ENCODE measurements at places on chromosomes 1 and 21.

GRCh38 chr1:59298026-59298583, 1.2 kb downstream of the FGGY start:
- no peak for DNase-seq

DNA sequence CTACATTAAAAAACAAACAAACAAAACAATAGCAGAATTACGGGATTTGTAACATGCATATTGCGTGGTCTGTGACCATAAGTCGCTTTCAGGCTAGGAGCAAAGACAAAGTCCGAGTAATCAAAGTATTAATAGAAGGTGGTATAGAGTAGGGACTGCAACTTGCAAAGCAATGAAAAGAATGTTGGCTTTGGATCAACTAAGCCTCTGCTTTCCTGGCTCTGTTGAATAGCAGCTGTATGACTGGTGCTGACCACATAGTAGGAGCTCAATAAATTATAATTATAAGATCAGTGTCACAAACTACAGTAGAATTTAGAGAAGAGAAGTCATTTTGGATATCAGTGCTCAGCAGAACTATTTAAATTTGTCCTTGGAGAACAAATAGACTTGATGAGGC, 586.4 kb downstream of the DPYD start:
- no peak for DNase-seq

DNA sequence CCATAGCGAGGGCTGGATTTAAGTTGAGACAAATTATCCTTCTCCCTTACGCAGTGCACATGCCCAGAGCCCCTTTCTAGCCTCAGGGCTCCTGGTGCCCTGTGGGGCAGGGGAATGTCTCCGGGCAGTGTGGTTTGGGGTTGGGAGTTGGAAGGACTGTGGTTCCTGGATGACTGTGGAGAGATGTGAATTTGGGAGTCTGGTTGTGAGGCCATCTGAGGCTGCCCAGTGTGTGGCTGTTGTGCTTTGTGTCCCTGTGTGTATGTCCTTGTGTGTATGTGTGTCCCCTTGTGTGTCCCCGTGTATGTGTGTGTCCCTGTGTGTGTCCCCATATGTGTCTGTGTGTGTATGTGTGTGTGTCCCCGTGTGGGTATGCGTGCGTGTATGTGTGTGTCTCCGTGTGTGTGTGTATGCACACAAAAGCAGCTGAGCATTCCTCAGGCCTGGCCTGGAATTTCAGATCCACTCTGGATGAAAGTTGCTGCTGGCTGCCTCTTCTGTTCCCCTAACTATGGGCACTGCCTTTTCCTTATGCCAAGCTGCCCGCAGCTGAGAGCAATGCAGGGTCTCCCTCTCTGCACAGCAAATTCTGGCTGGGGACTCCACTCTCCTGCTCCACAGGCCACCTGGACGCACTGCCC, 65.4 kb downstream of the UBIAD1 start:
- no peak for DNase-seq

DNA sequence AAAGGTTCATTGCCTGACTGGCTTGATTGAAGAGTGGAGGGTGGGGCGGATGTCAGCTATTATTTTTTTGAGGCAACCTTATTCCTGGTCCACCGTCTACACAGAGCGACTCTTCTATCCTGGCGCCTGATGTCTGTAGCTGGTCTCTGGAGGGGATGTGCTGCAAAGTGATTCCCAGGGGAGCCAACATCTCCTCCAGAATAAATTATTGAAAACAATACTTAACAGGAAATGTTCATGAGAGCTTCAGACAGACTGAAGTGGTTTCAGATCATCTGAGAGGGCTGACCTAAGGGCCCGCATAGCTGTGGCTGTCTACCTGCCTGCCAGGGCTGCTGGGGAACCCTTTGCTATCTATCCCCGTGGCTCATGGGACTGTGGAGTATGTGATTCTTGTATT, 66.7 kb downstream of the TEX35 start:
- DNase-seq = no peak

DNA sequence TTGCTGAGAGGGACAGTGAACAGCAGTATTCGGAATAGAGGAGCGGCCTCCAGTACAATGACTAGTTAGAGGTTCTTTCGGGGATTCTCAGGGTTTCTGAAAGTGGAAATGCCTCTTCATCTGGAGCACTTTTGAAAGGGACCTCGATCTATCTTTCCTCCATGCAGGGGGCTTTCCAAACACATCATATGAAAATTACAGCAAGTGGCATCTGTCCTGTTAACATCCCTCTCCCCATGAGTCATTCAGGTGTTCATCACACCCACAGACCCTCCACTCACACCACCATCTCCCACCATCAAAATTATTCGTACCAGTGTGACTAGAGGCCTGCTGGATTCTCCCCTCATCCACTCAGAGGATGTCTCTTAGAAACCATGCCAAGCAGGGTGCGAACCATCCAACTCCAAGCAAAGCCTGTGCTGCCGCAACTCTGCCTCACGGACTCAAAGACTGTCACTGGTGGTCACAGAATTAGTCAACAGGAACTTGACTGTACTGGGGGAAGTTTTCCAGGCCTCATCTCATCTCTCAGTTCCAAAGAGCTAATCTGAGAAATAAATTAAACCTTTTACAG, 211.1 kb downstream of the MRPL39 start:
- DNase-seq = no peak

GRCh38 chr1:70504176-70504820, 93.2 kb downstream of the CTH start:
- DNase-seq = no peak

GRCh38 chr1:226226601-226227000, 3.1 kb downstream of the MIXL1 start:
- no peak for DNase-seq

DNA sequence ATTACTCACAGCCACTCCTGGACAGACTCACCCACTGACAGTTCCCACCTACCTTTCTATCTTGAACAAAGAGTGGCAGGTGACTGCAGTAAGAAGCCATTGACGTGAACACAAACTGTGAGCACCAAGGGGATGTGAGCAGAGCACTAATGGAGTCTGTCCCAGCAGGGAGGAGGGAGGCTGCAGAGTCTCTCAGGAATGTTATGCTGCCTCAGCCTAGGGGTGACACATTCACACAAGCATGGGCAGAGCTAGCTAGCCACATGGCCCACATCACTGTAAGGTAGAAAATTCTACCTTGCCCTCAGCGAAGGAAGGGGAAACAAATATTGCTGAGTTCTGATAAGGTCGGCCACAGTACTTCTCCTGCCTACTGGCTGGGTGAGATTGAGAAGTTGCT, 56.8 kb upstream of the PTGFRN start:
- no peak for DNase-seq

- DNase-seq = peak; percentile 83
Measured at GRCh38 chr1:21324368-21325141, 34.3 kb upstream of the ECE1 start.

DNA sequence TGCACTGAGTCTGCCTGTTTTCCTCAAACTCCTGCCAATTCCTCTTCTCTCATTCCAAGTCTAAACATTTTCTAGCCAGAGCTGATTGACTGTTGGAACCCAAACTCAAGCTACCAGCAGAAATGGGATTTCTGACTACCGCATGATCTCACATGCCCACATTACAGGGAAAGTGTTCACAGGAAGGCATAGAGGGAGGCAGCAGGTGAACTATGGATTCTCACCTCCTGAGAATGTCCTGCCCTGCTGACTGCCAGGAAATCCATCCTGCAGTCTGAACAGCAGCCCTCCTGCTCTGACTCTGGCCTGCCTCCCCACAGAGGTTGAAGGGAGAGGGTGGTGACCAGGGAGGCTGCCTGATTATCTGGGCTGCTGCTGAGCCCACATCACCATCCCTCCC, 22.5 kb downstream of the IQGAP3 start:
- no peak for DNase-seq

DNA sequence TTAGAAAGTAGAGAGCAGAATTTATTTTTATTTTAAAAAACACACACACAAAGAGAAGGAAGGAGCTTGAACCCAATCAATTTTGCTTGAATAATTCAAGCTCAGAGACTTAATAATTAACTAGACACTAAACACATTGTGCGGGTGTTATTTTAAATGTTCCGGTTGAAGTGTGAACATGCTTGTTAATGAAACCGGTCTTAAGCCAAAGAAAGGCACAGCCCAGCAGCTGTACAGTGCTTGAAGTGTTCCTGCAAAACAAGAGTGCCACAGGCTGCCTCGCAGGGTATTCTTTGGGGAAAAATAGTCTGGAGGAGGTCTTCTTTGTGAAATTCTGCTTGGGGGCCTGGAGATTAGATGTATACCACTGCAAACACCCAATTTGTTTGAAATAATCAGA, 2.2 kb upstream of the CDC42BPA start:
- no peak for DNase-seq

DNA sequence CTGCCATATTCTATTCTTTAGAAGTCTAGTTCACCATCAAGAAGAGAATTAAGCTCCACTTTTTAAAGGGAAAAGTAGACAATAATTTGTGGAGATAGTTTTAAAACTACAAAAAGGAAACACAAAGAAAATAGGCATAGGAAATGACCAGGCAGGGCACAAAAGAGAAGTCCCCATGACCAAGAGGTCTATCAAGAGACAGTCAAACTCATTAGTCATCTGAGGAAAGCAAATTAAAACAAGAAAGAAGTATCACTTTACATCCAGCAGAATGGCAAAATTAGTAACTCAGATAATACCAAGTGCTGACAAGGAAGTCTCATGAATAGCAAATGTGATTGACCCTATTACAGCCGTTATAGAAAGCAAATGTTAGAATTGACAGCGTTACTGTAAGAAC, 243.7 kb upstream of the SNX7 start:
- no peak for DNase-seq

GRCh38 chr1:67855961-67856360, 22.7 kb upstream of the GNG12 start:
- no peak for DNase-seq

- DNase-seq = no peak
Measured at GRCh38 chr21:43985690-43986251, 26.3 kb upstream of the TRAPPC10 start.

- DNase-seq = no peak
Measured at GRCh38 chr1:54008876-54009275, 9.1 kb downstream of the LDLRAD1 start.

- DNase-seq = no peak
Measured at GRCh38 chr1:247296599-247297180, 35.0 kb downstream of the ZNF496 start.

GRCh38 chr21:37984416-37984815, 68.2 kb upstream of the KCNJ6 start:
- no peak for DNase-seq

- DNase-seq = no peak
Measured at GRCh38 chr1:23791516-23792047, 637 bp downstream of the LYPLA2 start.

- no peak for DNase-seq
Measured at GRCh38 chr1:119743308-119743707, 25.4 kb downstream of the HMGCS2 start.

- DNase-seq = no peak
Measured at GRCh38 chr1:2124446-2125198, 70.0 kb downstream of the FAAP20 start.

GRCh38 chr1:12138196-12139168, 28.3 kb upstream of the TNFRSF1B start:
- no peak for DNase-seq

GRCh38 chr1:156402331-156403020, 33.5 kb downstream of the RHBG start:
- no peak for DNase-seq

- DNase-seq = no peak
Measured at GRCh38 chr1:60388092-60388987, 314.8 kb upstream of the C1orf87 start.

GRCh38 chr1:67677408-67677807, 7.6 kb upstream of the GADD45A start:
- DNase-seq = no peak

GRCh38 chr1:25504706-25505595, 38.5 kb upstream of the LDLRAP1 start:
- peak; percentile 45 for DNase-seq

GRCh38 chr21:43734131-43734927, 15.4 kb downstream of the PDXK start:
- DNase-seq = no peak

- DNase-seq = no peak
Measured at GRCh38 chr1:11311816-11312755, 39.1 kb downstream of the UBIAD1 start.

DNA sequence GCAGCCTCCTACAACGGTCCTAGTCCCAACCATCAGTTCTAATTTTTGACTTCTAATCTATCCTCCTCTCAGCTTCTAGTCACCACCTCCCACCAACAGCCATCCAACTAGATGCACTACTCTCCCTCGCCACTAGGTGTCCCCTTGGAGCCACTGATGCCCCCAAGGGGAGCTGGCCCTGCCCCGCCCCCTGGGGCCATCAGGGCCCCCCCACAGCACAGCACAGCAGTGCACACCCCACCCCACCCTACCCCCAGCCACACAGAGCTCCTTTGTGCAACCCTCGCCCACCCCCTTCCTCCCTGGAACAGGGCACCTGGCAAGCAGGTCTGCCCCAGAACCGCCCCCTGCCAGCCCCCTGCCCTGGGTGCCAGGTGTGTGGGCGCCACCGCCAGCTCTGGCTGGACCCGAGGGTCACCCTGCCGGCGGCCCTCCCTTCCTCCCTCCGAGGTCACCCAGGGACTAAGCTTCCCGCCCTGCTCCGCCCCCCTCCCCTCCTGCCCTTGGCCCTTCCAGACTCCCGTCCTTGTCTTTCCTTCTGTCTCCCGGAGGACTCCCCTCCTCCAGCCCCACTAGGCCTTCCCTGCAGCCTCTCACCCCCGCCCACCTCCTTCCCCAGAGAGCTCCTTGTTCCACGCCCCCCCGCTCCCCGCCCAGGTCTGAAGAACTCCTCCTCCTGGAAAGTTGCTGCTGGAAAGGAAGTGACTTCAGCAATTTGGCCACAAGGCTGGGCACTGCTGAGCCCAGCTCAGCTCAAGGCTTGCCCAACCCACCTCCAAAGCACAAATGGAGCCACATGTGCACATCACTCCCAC, 47.0 kb downstream of the AHDC1 start:
- peak; percentile 89 for DNase-seq

DNA sequence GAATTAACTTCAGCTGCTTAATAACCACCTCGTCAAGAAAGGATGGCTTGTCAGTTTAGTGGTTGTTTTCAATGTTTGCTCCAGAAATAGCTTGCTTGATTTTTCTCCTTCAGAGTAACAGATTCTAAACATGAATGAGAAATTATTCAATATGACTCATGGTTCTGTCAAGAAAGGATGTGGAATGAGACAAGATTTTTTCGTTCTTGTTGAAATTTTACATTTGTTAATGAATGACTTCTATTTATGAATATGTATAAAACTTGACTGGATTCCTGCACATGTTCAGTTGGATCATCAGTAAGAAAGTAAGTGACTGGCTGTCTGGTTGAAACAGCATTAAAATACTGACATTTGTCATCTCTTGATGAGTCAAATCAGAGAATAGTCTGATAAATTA, 38.3 kb downstream of the IFI44 start:
- no peak for DNase-seq

DNA sequence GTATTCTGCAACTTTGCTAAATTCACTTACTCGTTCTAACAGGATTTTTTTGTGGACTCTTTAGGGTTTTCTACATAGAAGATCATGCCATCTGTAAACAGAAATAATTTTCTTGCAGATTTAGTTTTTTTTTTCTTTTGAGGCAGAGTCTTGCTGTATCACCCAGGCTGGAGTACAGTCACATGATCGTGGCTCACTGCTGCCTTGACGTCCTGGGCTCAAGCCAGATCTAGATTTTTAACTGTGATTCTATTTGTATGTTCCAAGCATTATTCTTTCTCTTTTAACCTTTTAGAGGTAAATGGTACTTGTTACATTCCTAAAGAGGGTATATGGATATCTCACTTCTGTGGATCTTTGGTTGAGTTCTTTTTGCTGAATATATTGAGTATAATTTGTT, 18.6 kb downstream of the FABP3 start:
- DNase-seq = no peak

GRCh38 chr1:8427493-8427892, 109.6 kb downstream of the SLC45A1 start:
- peak; percentile 92 for DNase-seq

GRCh38 chr1:15485636-15486035, 9.7 kb downstream of the CELA2B start:
- DNase-seq = no peak

All from GF-D8 (cell line).